ENCODE measurements at places on chromosomes 3 and 15.

DNA sequence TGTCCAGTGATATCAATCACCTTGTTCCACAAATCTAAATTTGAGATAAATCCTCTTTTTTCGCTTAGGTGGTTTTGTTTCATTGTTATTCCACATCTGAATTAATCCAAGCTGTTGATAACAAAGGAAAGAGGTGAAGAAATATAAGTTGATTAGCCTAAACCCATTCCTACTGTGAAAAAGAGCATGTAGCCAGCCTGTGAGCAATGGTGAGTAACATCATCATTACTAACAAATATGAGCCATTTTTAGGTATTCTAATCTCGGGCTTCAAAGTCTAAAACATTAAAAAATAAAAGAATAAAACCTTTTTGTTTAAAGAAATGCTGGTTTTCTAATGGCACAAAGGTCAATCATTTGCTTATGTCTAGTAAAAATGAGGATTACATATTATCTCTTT, 52.1 kb upstream of the P3H2 start:
- no peak for DNase-seq

GRCh38 chr3:183833516-183833915, 8.1 kb upstream of the MAP6D1 start:
- no peak for DNase-seq

DNA sequence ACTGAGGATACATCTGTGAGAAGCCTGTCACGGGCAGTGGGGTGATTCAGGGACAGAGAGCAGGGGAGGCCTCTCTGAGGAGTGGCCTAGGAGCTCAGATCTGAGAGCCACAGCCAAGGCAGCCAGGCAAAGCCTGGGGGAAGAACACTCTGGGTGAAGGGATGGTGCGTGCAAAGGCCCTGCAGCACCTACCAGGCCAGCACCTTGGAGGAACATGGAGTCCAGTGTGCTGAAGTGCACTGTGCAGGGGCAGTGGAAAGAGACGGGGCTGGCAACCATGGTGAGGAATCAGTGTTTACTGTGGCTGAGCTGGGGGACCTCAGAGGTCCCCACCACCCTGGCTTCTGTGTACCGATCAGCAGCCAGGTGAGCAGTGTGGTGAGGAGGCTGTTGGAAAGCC, 48.0 kb downstream of the NUP210 start:
- DNase-seq: no peak

DNA sequence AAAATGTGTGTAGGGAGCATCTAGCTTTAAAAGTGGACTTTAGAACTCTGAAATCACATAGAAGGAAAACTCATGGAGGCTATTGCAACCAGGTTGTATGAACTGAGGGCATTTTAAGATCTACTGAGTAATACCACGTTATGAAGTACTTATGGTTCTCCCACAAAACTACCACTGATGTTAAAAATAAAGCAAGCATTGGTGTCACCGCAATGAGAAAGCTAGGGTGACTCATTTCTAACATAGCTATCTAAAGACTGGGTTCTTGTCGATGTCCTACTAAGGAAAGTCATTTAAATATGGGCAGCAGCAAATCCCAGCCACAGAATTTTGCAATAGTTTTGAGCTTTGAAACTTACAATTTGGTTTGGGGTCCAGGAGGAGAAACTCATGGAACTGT, 584.8 kb downstream of the DIPK2A start:
- no peak for DNase-seq

GRCh38 chr15:26298659-26299170, 435.6 kb upstream of the ATP10A start:
- no peak for DNase-seq

- DNase-seq: no peak
These were observed 80.0 kb downstream of the CSNK1G1 start for GRCh38 chr15:64275934-64276333.

DNA sequence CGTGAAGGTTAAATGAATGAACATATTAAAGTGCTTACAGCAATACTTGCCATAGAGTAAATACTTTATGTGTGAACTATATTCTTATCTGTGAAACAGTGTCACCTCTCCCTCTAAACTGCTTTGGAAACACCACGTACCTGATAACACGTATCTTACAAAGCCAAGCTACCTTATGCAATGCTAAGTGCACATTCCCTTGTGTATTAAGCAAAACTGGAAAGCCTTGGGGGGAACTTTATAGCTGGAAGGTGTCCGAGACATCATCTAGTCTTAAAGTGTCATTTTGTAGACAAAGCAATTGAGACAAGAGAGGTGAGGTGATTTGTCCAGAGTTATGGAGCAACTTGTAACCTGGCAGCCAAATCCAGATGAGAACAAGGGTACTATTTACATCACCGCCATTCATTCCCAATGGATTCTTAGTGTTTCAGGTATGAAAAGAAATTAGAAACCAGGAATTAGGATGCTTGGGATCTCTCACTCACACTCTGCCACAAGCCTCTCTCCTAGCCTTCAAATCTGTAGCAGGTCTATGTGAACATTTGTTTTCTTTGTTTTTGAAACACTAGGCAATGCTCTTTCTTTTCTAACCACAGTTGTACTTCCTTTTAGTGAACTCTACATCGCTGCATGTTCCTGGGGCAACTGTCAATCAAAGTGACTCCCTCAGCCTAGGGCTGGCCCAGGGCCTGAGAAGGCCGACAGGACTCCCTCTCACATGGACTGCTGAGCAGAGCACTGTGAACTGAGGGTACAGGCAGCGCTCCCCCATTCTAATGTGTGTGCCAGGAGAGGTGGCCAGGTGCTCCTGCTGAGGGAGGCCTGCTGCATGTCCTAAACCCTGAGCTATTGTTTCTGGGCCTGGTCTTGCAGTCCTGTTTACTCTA, 13.9 kb upstream of the MGLL start:
- no peak for DNase-seq

GRCh38 chr15:36334059-36334458, 245.4 kb upstream of the CDIN1 start:
- no peak for DNase-seq

GRCh38 chr15:71180986-71181853, 65.9 kb downstream of the THSD4 start:
- no peak for DNase-seq

- no peak for DNase-seq
These were observed 1.4 kb downstream of the MAPK6 start for GRCh38 chr15:52020221-52021085.

GRCh38 chr3:176870451-176870850, 326.8 kb downstream of the TBL1XR1 start:
- DNase-seq: no peak

- DNase-seq: peak; percentile 9
These were observed 790 bp downstream of the RAB5A start for GRCh38 chr3:19947549-19948225.

- DNase-seq: peak; percentile 47
These were observed 47.5 kb upstream of the MUC4 start for GRCh38 chr3:195859061-195859845.

GRCh38 chr3:13556917-13557316, 8.0 kb downstream of the FBLN2 start:
- DNase-seq: no peak

GRCh38 chr3:182692021-182692420, 101.3 kb upstream of the ATP11B start:
- no peak for DNase-seq

DNA sequence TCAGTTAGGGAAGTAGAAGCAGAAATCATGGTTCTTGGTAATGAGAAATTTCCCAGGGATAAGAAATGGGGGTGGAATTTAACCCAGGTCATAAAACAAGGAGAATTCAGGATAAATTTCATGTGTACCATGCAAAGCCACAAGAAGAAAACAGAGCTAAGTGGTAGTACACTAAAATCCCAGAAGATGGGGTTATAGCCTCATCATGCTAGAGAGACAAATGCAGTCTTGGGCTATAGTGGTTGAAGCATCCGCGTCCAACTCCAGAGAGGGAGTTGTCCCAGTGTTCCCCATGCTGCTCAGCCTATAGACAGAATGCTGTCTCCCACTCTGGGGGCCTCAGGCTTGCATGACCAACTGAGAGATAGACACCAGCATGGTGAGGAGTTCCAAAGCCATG, 36.2 kb upstream of the CLRN1 start:
- no peak for DNase-seq

DNA sequence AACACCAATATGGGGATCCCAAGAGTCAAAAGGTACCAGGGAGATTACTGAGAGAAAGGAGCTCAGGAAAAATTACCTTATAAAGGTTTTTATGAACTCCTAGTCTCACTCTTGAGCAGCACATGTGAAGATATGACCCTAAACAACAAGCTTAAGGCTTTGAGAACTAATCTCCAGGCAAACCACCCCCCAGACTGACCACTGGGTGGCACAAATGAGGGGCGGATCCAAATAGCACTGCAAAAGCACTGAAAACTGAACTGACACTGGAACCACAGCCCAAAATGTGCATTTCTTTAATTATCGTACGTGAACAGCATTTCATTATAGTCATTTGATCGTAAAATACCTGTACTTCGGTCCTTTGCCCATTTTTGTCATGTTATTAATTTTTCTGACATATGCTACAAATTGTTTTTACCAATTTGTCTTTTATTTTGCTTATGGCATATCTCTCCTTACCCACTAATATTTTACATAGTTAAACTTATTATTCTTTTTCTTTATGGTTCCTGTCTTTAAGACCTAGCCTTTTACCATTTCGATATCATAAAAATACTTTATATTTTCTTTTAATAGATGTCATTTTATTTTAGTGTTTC, 31.5 kb upstream of the TFDP2 start:
- no peak for DNase-seq

- no peak for DNase-seq
These were observed 25.3 kb downstream of the TRAK1 start for GRCh38 chr3:42116466-42116865.

DNA sequence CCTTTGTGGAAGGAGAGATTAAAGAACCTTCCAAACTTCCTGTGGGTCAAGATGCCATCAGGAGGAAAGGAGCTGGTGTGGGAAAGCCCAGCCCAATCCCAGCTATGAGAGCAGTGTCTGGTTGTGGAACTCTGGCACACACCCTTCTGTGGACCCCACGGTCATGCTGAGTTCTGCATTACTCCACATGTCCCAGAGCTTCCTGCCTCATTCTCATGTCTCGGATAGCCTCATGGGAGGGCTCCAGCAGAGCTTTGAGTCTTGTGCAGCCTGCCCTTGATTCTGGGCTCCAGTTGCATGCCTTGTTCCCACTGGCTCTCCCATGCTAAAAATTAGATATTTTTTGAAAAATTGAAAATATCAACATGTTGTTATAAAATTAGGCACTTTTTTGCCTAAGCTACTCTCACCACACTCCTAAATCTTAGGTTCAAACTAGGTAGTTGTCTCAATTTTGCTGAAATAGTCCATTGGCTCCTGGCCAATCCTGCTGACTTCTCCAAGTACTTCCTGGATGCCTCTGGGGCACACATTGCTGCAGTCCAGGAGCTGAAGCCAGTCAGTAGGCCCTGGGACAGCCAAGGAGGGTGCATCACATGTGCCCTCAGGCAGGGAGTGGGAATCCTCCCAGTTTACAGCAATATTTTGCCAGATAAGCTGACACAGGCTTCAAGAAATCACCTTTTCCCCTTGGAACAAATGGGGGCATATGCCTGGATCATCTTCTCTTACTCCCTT, 144.3 kb downstream of the EEFSEC start:
- no peak for DNase-seq

- DNase-seq: no peak
These were observed 28.1 kb downstream of the DCLK3 start for GRCh38 chr3:36736301-36736700.

DNA sequence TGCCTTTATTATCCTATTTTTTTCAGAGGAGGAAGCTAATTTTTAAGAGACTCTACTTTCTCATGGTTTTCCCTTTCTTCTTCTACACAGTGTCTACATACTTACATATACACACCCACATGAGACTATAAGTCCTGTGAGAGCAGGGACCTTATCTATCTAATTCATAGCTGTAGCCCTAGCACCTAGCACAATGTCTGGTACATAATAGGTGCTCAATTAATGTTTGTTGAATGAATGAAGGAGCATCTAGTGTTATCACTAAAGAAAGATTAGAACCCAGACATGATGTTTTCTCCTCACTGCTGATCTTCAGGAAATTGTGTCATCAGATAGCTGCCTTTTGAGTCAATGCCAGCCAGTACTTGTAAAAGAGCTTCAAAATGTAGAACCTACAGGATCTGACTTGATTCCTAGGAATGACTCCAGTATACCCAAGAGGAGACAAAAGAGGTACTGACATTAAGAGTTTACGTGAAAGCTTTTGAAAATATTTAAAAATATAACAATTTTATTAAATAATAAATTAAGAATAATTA, 2.5 kb downstream of the SCG5 start:
- DNase-seq: no peak

- no peak for DNase-seq
These were observed 108.8 kb upstream of the SAMMSON start for GRCh38 chr3:69890691-69891090.

DNA sequence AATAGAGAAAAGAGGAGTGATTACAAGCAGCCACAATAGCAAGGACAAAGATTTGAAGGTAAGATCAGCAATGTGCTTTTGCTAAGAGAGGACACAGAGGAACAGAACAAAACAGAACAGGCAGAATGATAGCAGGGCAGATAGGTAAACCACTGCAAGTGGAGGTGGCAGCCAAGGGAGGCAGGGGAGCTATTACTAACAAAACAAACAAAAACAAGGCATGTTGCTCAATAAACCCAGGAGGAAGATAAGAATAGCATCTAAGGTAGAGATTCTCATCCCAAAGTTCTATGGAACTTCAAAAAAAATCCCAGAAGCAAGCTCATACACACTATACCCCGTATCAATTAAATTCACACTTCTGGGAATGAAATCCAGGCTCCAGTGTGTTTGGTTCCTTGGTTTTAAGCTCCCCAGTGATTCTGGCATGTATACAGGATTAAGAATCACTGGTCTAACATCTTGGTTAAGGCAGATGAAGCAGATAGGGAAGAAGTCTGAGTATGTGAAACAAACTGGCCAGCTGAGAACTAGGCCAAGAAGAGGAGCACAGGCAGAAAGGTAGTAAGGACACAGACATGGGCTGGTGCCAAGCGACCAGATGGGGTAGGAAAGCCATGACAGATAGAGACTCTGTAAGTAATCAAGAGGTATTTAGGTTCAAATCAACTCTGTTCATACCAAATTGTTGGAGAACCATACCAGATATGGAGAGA, 189.2 kb downstream of the DTWD1 start:
- no peak for DNase-seq

DNA sequence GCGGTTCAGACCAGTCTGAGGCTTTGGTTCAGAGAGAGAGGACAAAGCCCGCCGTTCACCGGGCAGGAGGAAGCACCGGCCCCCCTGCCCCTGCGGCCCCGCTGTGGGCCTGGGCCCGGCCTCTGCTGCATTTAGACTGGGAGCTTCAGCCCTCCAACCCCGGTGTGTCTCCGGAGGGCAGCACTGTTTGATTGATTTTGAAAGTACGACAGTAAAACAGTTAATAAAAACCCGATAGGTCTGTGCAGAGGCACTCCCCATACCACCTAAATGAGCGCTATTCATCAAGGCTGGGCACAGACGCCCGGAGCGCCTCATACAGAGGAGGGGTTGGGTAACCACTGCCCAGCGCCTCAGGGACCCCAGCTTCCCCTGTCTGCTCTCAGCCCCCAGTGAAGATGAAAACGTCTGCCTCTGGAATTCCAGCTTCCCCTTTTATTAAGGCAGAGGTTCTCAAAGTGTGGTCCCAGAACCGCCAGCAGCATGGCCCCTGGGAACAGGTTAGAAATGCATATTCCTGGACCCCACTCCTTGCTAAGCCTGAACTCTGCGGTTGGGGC, 256.7 kb upstream of the TLE3 start:
- DNase-seq: no peak

- no peak for DNase-seq
These were observed 790 bp downstream of the LAMP3 start for GRCh38 chr3:183161552-183162336.
